ENCODE measurements at places on chromosomes 6 and 20. TPM values are rescaled to one million over a fixed set of nuclear protein-coding genes. Genes with fewer than 3 reads are reported as not detected.

The IP6K3 gene
- not detected for total RNA-seq

The NKAIN2 gene
- total RNA-seq = not detected

The MAFB gene
- total RNA-seq = 0.12 TPM

The BFSP1 gene
- total RNA-seq = 3.3 TPM

The APOM gene
- total RNA-seq = 1.9 TPM

The SLC17A3 gene
- total RNA-seq = 0.66 TPM

The MEP1A gene
- not detected for total RNA-seq

The GTSF1L gene
- total RNA-seq = not detected

The THBS2 gene
- total RNA-seq = not detected

The CGA gene
- not detected for total RNA-seq

The ID4 gene
- total RNA-seq = not detected

The TREM2 gene
- total RNA-seq = not detected

The COL21A1 gene
- not detected for total RNA-seq

The RIPPLY2 gene
- total RNA-seq = not detected

All from T-helper 1 cell treated with Interleukin-12 subunit alpha and Interleukin-12 subunit beta and Interleukin-4 antibody, amounts not matched to agents 30 ng/mL and 1 ng/mL, for 36 hours (primary cell).